ENCODE measurements at places on chromosomes 16 and 17. TPM values are rescaled to one million over a fixed set of nuclear protein-coding genes. Genes with fewer than 3 reads are reported as not detected.
A peak's percentile ranks its signal among the peaks of the same experiment; 100 is the strongest.

- H3K4me3 ChIP-seq: no peak overlapping the region
- peaks cover 16% of the 10 kb centered on the region for H3K36me3 ChIP-seq
- H3K27ac ChIP-seq: no peak overlapping the region
- no peaks in the 10 kb centered on the region for H3K4me1 ChIP-seq
- no peaks in the 10 kb centered on the region for H3K27me3 ChIP-seq
Measured at GRCh38 chr16:69320740-69321073, 9.6 kb downstream of the VPS4A start.

- H3K4me3 ChIP-seq: no peak overlapping the region
- no peaks in the 10 kb centered on the region for H3K36me3 ChIP-seq
- peaks cover 8% of the 10 kb centered on the region for H3K4me1 ChIP-seq
- peaks cover 41% of the 10 kb centered on the region for H3K27me3 ChIP-seq
- H3K27ac ChIP-seq: no peak overlapping the region
Measured at GRCh38 chr16:73234496-73234895, 186.6 kb upstream of the ZFHX3 start.

- DNase-seq: no peak
- H3K4me3 ChIP-seq: no peak overlapping the region
- H3K27ac ChIP-seq: no peak overlapping the region
- H3K27me3 ChIP-seq: no peaks in the 10 kb centered on the region
Measured at GRCh38 chr17:43881758-43882505, 25.4 kb downstream of the MPP2 start.

DNA sequence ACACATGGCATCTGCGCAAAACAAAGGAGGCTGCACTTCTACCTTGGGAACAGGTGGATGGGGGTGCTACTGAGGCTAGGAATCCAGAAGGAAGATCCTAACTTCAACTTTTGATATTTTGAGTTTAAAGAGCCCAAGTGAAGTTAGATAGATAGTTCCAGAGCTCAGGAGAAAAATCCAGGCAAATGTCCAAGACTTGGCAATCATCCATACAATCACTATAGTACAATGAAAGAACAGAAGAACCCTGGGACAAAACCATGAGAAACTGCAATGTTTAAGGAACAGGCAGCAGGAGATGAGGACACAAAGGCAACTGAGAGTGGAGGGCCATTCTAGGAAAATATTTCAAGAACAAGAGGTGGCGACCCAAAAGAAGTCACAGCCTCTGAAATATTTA lies 12.4 kb downstream of the CDYL2 start:
- H3K27me3 ChIP-seq: peaks cover 12% of the 10 kb centered on the region
- no peak for DNase-seq
- no peak overlapping the region for H3K4me3 ChIP-seq
- H3K36me3 ChIP-seq: no peaks in the 10 kb centered on the region

DNA sequence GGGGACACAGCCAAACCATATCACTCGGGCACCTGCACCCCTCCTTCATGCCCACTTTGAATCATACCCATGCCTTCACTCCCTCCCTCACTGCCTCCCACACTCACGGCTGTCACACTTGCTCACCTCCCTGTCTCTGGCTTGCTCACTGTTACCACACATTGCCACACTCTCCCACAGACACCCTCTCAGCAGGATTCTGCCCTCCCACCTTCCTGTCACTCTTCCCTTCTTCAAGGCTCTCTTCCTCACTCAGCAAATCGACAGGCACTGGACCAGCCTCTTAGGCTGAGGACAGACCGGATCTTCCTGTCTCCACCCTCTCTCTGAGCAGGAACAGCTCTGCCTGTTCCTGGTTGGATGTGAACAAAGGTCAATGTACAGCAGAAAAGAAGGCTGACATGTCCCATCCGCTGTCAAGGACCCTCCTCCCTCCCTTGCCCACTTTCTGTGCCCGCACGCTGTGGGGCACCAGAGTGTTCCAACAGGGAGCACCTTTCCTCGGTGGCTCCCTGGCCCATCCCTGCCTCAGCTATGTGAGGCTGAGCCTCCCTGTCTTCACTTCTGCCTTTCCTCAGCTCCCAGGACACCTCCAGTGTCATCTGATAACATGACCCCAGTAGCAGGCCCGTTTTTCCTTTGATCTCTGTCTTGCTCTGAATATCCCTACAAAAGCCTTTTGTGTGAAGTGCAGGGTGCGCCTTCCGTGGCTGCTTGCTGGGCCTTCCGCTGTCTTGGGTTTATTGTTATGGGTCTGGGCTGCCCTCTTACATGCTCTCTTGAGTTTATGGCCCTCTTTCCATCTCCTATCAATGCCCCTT lies 47.0 kb downstream of the CCDC182 start:
- no peak overlapping the region for H3K27ac ChIP-seq
- peaks cover 5% of the 10 kb centered on the region for H3K27me3 ChIP-seq
- H3K4me1 ChIP-seq: peaks cover 11% of the 10 kb centered on the region

GRCh38 chr16:2840914-2841313 lies 10.8 kb downstream of the ZG16B start:
- H3K27me3 ChIP-seq: peaks cover 35% of the 10 kb centered on the region
- no peaks in the 10 kb centered on the region for H3K4me1 ChIP-seq
- DNase-seq: no peak
- H3K36me3 ChIP-seq: no peaks in the 10 kb centered on the region
- H3K27ac ChIP-seq: no peak overlapping the region

- DNase-seq: no peak
- no peaks in the 10 kb centered on the region for H3K27me3 ChIP-seq
- peak overlapping the region; percentile 61 for H3K27ac ChIP-seq
- peaks cover 6% of the 10 kb centered on the region for H3K4me1 ChIP-seq
- no peak overlapping the region for H3K4me3 ChIP-seq
Measured at GRCh38 chr16:4179020-4179419, 62.8 kb upstream of the ADCY9 start.

- no peak for DNase-seq
- H3K4me3 ChIP-seq: no peak overlapping the region
- H3K4me1 ChIP-seq: no peaks in the 10 kb centered on the region
- no peaks in the 10 kb centered on the region for H3K27me3 ChIP-seq
- H3K36me3 ChIP-seq: no peaks in the 10 kb centered on the region
Measured at GRCh38 chr17:67542219-67543114, 165.4 kb downstream of the PITPNC1 start.

- H3K27ac ChIP-seq: no peak overlapping the region
- peaks cover 18% of the 10 kb centered on the region for H3K4me1 ChIP-seq
- no peak overlapping the region for H3K4me3 ChIP-seq
- no peak for DNase-seq
Measured at GRCh38 chr17:12402963-12403622, 262.6 kb upstream of the MYOCD start.

GRCh38 chr16:75238132-75238852 lies 13.1 kb downstream of the BCAR1 start:
- H3K27me3 ChIP-seq: no peaks in the 10 kb centered on the region
- H3K27ac ChIP-seq: no peak overlapping the region
- H3K4me3 ChIP-seq: no peak overlapping the region
- peaks cover 19% of the 10 kb centered on the region for H3K4me1 ChIP-seq
- peaks cover 12% of the 10 kb centered on the region for H3K36me3 ChIP-seq
- no peak for DNase-seq

DNA sequence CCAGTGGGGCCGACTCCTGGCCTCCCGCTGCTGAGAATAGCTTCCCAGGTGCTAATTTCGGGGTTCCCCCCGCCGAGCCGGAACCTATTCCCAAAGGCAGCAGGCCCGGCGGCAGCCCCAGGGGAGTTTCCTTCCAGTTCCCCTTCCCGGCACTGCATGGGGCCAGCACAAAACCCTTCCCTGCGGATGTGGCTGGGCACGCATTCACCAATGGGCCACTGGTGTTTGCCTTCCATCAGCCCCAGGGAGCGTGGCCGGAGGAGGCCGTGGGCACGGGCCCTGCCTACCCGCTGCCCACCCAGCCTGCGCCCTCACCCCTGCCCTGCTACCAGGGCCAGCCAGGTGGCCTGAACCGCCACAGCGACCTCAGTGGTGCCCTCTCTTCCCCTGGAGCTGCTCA lies 24.9 kb upstream of the ZFPM1 start:
- H3K4me1 ChIP-seq: peaks cover 8% of the 10 kb centered on the region
- no peaks in the 10 kb centered on the region for H3K27me3 ChIP-seq
- H3K4me3 ChIP-seq: no peak overlapping the region
- H3K27ac ChIP-seq: no peak overlapping the region
- no peaks in the 10 kb centered on the region for H3K36me3 ChIP-seq

- H3K27me3 ChIP-seq: no peaks in the 10 kb centered on the region
- H3K36me3 ChIP-seq: no peaks in the 10 kb centered on the region
- no peaks in the 10 kb centered on the region for H3K4me1 ChIP-seq
- DNase-seq: no peak
Measured at GRCh38 chr16:63938661-63939060, 1183.2 kb downstream of the CDH11 start.

DNA sequence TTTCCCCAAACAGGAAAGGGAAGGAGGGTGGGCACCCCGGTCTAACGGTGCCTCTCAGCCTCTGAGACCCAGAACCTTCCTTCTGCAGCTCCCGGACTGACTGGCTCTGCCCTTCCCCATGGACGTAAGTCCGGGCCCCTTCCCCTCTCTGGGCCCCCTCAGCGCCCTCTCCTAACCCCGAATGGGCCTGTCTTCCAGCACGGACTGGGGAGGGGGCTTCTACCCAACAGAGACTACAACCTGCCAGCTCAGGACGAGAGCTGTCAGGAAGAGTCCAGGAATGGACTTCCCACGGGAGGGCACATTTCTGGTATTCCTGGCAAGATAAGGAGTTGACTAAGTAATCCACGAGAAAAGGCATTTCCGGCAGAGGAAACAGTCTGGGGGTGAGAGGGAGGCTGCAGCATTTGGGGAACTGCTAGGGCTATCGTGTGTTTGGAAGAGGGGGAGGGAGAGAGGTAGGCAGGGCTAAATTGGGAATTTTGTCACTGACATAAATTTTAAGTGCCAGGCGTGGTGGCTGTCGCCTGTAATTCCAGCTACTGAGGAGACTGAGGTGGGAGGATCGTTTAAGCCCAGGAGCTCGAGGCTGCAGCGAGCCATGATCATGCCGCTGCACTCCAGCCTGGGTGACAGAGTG lies 12.1 kb upstream of the ALDOA start:
- H3K36me3 ChIP-seq: no peaks in the 10 kb centered on the region
- H3K27ac ChIP-seq: peak overlapping the region; percentile 75
- DNase-seq: no peak

GRCh38 chr17:17971431-17972125 lies 622 bp downstream of the TOM1L2 start:
- peak overlapping the region; percentile 89 for H3K4me3 ChIP-seq
- DNase-seq: no peak
- no peaks in the 10 kb centered on the region for H3K27me3 ChIP-seq
- H3K4me1 ChIP-seq: peaks cover 25% of the 10 kb centered on the region
- peak overlapping the region; percentile 96 for H3K27ac ChIP-seq
- no peaks in the 10 kb centered on the region for H3K36me3 ChIP-seq

The ABCA8 gene
- 4.7 TPM for total RNA-seq

The LPCAT2 gene
- total RNA-seq: 18.9 TPM

The TEKT1 gene
- 1.6 TPM for total RNA-seq

The DPEP3 gene
- not detected for total RNA-seq

The TRPV2 gene
- 1.7 TPM for total RNA-seq

The QPRT gene
- 92.3 TPM for total RNA-seq

The ERAL1 gene
- total RNA-seq: 42.8 TPM

The SECTM1 gene
- 13.2 TPM for total RNA-seq

The CTF1 gene
- total RNA-seq: 2.5 TPM

The GAST gene
- total RNA-seq: 119 TPM

The SLC12A3 gene
- 4.2 TPM for total RNA-seq

The CDH1 gene
- 190 TPM for total RNA-seq

The CDH11 gene
- total RNA-seq: 34.5 TPM

All from type B pancreatic cell (in vitro differentiated cells).